Femur (tissue), 1 donor: ENCODE measurements at places on chromosomes 16 and 17.

DNA sequence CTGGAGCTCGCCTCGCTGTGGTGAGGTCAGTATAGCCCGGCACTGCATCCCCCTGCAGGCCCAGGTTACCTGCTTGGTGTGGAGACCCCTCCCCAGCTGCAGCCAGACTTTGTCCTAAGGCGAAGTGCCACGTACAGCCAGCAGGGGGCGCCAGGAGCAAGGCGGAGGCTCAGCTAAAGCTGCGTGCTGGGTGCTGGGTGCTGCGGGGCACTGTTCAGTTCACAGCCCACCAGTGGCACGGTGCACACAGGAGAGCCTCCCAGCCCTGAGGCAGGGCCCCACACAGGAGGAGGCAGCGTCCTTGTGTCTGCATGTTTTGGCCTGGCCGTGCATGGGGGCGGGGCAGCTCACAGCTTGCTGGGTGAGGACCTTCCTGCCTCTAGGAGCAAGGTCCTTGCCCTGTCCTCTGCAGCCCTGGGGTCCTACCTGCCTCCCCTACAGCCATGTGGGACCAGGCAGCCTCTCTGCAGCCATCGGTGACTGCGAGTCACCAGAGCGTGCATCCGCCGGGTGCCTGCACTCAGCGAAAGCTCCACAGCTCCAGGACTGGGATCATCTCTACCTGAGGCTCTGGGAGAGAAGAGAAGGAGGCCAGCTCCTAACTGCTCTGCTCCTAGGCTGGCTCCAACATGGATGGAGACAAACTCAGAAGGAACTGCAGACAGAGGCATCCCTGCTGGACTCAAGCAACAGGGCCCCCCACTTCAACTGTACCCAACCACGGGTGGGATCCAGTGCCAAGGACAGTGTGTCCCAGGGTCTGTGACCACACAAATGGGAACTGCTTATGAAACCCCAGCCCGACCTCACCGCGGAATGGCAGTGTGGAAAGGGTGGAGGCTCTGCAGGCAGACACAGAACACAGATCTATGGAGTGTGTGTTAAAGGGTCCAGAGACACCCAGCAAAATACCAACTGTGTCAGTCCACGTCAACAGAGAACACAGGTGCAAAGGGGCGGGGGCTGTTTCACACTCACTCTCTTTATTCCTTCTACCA lies 19.0 kb downstream of the SLC7A5 start:
- DNase-seq: peak; percentile 71

DNA sequence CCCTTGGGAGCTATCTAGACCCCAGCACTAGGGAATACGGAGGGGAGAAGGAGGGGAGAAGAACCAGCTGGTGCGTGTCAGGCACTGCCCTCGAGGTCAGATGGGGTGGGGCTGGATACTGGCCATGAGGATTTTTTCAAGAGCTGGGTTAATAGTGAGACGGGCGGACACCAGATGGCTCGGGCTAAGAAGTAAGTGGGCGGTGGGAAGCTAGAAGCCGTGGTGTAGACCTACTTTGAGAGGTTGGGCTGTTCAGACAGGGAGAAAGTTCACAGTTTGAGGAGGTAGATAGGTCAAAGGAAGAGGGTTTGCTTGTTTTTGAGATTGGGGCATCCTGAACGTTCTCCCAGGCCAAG lies 303.8 kb downstream of the SEC14L1 start:
- peak; percentile 63 for DNase-seq

- no peak for DNase-seq
Observed at GRCh38 chr16:3029491-3030221, 5.8 kb downstream of the THOC6 start.

DNA sequence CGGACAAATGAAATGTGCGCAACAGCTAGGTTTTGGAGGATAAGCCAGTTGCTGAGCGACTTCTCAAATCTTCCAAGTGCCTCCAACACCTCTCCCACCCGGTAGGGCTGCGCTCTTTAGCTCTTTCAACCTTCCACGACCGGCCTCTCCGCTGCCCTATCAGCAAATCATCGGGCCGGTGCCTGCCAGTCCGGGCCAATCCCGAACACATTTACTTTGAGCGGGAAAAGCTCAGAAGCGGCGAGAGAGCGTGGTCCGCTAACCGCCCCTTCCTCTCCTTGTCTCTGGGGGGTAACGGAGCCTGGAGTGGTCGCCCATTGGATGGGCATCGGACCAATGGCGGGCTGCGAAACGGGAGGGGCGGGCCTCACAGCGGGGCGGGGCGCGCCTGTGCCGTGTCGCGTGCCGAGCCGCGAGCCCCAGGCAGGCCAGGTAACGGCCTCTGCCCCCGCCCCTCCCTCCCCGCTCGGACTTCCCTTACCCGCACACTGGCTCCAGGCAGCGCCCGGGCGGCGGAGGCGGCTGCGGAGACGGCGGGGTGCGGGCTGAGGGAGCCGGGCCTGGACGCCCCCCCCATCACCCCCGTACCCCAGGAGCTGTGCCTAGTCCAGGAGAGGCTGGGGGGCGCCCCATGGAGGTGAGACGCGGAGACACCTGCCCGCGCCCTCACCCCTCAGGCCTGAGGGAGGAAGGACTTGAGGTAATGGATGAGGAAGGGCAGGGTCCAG lies at the start of gene MEIOC:
Gene MEIOC (plus strand): TSS at position 486 of the 728 bp plus-strand sequence. CDS start 146 bp downstream, at position 632.
- peak; percentile 60 for DNase-seq

- DNase-seq: no peak
Observed at GRCh38 chr16:19380328-19380727, 37.4 kb upstream of the TMC5 start.

DNA sequence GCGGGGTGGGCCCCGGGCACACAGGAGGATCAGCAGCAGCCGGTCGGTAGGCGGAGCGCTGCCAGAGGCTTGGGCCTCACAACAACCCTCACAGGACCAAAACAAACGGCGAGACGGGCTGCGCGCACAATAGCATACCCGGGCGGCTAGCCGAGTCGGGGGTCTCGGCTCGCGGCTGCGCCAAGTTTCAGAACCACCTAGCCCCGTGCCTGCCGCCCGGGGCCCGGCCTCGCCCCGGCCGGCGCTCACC lies 732 bp downstream of the ULK2 start:
- peak; percentile 76 for DNase-seq

DNA sequence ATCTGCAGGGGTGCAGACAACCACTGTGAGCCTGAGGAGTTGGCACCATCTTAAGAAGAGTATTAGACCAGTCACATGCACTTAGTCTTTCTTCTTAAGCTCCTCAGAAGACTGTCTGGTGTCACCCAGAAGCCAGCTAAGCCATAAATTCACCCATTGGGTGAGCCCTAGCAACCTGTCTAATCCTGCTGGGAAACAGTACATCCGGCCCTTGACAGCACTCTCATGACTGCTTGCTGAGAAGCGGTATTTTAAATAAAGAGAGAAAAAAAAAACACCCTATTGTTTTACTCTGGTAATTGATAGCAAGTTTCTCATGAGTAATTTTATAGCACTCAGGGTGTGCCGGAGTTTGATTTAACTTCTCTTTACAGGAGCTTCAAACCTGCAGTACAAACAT lies 134.7 kb downstream of the SOX9 start:
- no peak for DNase-seq

DNA sequence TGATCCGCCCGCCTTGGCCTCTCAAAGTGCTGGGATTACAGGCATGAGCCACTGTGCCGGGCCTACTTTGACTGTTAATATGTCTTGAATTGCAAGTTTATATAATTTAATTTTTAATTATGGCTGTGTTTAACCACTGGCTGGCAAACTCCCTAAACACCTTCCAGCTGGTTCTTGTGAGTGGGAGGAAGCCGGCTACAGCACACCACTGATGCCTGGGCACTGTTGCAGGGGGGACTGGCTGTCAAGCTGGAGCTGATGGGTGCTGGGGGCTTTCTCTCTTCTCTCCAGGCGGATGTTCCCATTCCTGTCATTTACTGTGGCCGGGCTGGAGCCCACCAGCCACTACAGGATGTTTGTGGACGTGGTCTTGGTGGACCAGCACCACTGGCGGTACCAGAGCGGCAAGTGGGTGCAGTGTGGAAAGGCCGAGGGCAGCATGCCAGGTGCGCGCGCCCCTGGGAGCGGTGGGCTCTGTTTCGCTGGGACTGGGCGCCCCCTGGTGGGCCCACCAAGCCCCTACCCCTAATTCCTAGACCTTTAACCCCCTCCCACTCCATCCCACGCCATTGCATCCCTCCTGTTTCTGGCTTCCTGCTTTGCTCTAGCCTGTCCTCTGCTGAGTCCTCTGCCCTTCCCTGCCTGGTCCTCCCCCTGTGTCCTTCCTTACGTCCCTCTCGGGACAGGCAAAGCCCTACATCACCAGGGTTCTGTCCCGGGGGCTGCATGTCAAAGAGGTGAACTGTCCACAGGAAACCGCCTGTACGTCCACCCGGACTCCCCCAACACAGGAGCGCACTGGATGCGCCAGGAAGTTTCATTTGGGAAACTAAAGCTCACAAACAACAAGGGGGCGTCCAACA lies 9.5 kb downstream of the TBX21 start:
- DNase-seq: no peak

DNA sequence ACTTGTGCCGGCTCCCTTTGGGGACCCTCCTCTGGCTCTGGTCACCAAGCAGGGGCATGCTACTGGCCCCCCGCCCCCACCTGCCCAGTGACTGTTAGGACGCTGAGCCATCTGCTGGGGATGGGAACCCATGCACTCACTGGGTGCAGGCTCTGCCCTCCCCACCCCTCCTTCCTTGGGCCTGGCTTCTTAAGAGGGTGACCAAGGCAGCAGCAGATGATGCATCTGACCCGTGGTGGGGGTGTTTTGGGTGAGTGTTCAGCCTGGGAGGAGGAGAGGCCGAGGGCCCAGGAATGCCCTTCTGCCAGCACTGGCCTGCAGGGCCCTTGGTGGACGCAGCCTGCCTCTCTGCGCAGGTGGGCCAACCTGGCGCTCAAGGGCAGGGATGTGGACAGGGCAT lies 19.2 kb upstream of the MTSS2 start:
- no peak for DNase-seq

DNA sequence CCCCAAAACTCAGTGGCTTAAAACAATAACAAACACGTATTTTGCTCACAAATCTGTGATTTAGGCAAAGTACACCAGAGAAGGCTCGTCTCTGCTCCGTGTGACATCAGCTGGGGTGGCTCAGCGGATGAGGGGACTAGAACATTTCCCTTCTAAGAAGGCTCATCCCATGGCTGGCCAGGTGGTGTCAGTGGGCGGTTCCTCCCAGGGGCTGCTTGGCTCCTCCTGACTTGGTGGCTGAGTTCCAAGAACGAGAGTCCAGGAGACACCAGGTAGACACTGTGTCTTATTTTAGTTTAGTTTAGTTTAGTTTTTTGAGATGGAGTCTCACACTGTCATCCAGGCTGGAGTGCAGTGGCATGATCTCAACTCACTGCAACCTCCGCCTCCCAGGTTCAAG lies 5.6 kb upstream of the CHMP6 start:
- DNase-seq: no peak

DNA sequence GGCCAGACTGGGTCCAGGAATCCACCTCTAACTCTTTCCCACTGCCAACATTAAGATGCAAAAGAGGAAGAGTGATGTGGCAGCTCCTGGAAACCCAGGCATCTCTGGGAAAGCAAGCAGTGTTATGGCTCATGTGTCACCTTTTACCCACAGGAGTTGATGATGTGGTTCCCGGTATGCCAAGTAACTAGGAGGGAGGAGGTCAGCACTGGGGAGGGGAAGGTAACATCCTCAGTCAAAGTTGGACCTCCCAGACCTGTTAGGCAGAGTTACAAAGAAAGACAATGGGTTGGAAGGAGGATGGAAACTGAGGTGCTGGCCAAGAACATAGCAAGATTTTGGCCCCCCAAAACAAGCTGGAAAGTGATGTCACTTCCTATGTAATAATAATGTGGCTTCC lies 11.4 kb downstream of the KRABD2 start:
- no peak for DNase-seq

- no peak for DNase-seq
Observed at GRCh38 chr17:81179861-81180260, 13.8 kb upstream of the AATK start.

DNA sequence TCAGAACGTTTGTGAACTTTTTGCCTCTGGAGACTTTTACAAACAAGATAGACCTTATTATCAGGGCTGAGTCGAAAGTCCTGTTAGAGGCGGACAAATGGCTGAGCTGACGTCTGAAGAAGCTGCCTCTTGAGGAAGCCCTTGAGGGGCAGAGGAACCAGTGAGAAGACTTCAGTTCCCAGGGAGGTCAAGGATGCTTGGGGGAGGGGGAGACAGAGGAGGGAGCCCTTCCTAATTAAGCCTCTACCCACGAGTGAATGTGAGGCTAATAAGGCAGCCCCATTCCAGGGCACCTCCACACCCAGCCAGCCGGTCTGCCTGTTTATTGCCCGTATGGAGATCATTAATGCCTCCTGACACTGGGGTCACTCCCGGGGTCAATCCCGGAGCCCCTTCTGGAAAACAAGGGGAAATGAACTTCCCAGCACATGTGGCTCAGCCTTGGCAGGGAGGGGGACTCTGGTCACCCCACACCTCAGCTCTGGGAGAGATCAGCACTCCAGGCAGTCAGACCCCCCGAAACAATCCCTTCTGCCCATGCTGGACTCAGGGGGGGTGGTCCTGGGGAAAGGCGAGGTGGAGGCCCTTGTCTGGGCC lies 9.2 kb upstream of the TBX4 start:
- no peak for DNase-seq

- DNase-seq: no peak
Observed at GRCh38 chr16:16909126-16909525, 530.2 kb downstream of the NPIPA7 start.

DNA sequence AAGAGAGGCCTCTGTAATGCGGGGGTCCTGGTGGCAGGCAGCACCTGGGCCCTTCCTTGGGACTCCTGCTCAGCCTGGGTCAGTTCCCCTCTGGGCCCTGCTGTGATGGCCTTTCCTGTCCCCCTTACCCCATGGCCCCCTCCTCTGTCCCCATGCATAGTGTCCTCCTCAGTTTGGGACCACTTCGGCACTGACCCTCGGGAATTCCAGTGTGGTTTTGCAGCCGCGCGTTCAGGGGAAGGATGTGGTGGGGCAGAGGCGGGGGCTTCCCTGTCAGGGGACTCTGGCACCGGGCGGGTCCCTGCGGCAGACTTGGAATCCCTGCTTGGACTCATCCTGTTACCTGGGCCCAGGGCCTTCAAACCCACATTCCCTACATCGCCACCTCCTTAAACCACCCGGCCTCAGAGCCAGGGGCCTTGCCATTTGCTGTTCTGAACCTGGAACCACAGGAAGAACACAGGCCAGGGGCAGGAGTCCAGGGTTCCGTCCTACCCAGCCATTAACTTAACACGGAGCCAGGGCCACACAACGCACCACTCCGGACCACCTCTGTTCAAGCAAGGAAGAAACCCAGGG lies 31.4 kb upstream of the EIF1 start:
- DNase-seq: no peak

- DNase-seq: no peak
Observed at GRCh38 chr17:40448639-40449261, 5.5 kb downstream of the IGFBP4 start.

GRCh38 chr16:26983426-26983825 lies 83.3 kb upstream of the C16orf82 start:
- DNase-seq: no peak

- DNase-seq: no peak
Observed at GRCh38 chr17:1007310-1008007, 10.5 kb downstream of the TIMM22 start.
